ENCODE measurements at places on chromosomes 7 and 10. TPM values are rescaled to one million over a fixed set of nuclear protein-coding genes. Genes with fewer than 3 reads are reported as not detected.

The MET gene
- 43.3 TPM for total RNA-seq

The POMZP3 gene
- 6.3 TPM for total RNA-seq

The CHCHD2 gene
- 166 TPM for total RNA-seq

The PNLIP gene
- total RNA-seq = not detected

The GRM8 gene
- 19.6 TPM for total RNA-seq

The PLPP4 gene
- 4.2 TPM for total RNA-seq

The SPAM1 gene
- total RNA-seq = not detected

The SPDYE18 gene
- total RNA-seq = 2.6 TPM

The ZMIZ1 gene
- 69.9 TPM for total RNA-seq

The PITX3 gene
- 2.1 TPM for total RNA-seq

The ZNF804B gene
- 6.3 TPM for total RNA-seq

The RSPH10B2 gene
- total RNA-seq = not detected

The GJD4 gene
- total RNA-seq = not detected

The GNAT3 gene
- total RNA-seq = not detected

The TEX36 gene
- not detected for total RNA-seq

The HOXA9 gene
- not detected for total RNA-seq

The HTR5A gene
- 0.22 TPM for total RNA-seq

The ZNF735 gene
- not detected for total RNA-seq

The OR6B1 gene
- total RNA-seq = not detected

The ENTPD7 gene
- total RNA-seq = 16.7 TPM

The CPN1 gene
- not detected for total RNA-seq

The ZNF22 gene
- total RNA-seq = 56.4 TPM

The NPY4R2 gene
- total RNA-seq = not detected

The ARHGEF5 gene
- total RNA-seq = 6.9 TPM

The FEZF1 gene
- total RNA-seq = 0.27 TPM

The GARS1 gene
- 74.7 TPM for total RNA-seq

The CLDN3 gene
- 6.0 TPM for total RNA-seq

The MCU gene
- 36.2 TPM for total RNA-seq

The ACADSB gene
- total RNA-seq = 28.0 TPM

The AASS gene
- 53.1 TPM for total RNA-seq

The PROSER2 gene
- total RNA-seq = 7.4 TPM

The GJC3 gene
- total RNA-seq = not detected

The ELFN1 gene
- 21.5 TPM for total RNA-seq

The GPC2 gene
- total RNA-seq = 28.8 TPM

The MYL10 gene
- 3.8 TPM for total RNA-seq

The ZNF777 gene
- total RNA-seq = 10.9 TPM

The CLRN3 gene
- not detected for total RNA-seq

The SMO gene
- total RNA-seq = 53.9 TPM

The LEP gene
- not detected for total RNA-seq

The ANKRD1 gene
- 5.3 TPM for total RNA-seq

The TMEM178B gene
- 16.5 TPM for total RNA-seq

The ITIH5 gene
- total RNA-seq = 49.9 TPM

The PRR15 gene
- not detected for total RNA-seq

The PAPOLB gene
- 1.5 TPM for total RNA-seq

The CTTNBP2 gene
- 19.7 TPM for total RNA-seq

The GDF2 gene
- total RNA-seq = not detected

The CAMK2G gene
- 47.4 TPM for total RNA-seq

The TPK1 gene
- 11.3 TPM for total RNA-seq

The SLC13A4 gene
- 0.60 TPM for total RNA-seq

The CHN2 gene
- total RNA-seq = 62.5 TPM

The CYP26C1 gene
- 0.38 TPM for total RNA-seq

The IFIT1B gene
- 1.0 TPM for total RNA-seq

Data from camera-type eye (tissue), 1 donor.